ENCODE measurements at places on chromosomes 6 and 20.
A peak's percentile ranks its signal among the peaks of the same experiment; 100 is the strongest.

- DNase-seq, result no peak
Observed at GRCh38 chr6:28462401-28462800, 19.1 kb upstream of the ZSCAN23 start.

DNA sequence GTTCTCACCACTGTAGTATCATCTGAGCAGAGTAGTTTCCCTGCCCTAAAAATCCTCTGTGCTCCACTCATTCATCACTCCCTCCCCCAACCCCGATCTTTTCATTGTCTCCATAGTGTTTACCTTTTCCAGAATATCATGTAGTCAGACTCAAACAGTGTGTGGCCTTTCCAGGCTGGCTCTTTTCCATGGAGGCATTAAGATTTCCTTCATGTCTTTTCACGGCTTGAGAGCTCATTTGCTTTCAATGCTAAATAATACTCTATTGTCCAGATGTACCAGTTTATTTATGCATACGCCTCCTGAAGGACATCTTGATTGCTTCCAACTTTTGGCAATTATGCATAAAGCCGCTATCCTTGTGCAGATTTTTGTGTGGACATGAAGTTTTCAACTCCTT lies 235.8 kb downstream of the PHACTR1 start:
- DNase-seq, result no peak

DNA sequence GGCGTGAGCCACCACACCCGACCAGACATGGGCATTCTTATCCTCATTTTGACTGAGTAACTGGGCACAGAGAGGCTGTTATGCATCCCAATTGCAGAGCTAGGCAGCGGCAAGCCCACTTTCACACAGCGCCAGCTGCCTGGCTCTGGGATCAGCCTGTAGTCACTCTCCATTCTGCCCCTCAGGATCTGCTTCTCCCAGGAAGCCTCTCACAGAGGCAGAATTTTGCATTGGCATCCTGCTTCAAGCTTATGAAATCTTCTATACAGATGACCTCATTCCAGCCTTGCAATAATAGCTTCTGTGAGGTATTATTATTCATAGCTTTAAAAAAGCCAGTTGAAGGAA lies 37.0 kb upstream of the IER3 start:
- DNase-seq, result no peak

DNA sequence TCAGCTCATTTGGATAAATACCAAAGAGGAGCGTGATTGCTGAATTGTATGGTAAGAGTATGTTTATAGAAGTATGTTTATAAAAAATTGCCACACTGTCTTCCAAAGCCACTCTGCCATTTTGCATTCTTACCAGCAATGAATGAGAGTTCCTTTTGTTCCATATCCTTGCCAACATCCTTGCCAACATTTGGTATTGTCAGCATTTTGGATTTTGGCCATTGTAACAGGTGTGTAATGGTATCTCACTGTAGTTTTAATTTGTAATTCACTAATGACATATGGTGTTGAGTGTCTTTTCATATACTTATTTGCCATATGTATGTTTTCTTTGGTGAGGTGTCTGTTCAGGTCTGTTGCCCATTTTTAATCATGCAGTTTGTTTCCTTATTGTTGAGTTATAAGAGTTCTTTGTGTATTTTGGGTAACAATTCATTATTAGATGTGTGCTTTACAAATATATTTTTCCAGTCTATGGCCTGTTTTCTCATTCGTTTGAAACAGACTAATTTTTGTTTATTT lies 520.2 kb upstream of the SOX4 start:
- no peak for DNase-seq

- DNase-seq, result no peak
Observed at GRCh38 chr20:62892348-62893304, 31.0 kb upstream of the TCFL5 start.

DNA sequence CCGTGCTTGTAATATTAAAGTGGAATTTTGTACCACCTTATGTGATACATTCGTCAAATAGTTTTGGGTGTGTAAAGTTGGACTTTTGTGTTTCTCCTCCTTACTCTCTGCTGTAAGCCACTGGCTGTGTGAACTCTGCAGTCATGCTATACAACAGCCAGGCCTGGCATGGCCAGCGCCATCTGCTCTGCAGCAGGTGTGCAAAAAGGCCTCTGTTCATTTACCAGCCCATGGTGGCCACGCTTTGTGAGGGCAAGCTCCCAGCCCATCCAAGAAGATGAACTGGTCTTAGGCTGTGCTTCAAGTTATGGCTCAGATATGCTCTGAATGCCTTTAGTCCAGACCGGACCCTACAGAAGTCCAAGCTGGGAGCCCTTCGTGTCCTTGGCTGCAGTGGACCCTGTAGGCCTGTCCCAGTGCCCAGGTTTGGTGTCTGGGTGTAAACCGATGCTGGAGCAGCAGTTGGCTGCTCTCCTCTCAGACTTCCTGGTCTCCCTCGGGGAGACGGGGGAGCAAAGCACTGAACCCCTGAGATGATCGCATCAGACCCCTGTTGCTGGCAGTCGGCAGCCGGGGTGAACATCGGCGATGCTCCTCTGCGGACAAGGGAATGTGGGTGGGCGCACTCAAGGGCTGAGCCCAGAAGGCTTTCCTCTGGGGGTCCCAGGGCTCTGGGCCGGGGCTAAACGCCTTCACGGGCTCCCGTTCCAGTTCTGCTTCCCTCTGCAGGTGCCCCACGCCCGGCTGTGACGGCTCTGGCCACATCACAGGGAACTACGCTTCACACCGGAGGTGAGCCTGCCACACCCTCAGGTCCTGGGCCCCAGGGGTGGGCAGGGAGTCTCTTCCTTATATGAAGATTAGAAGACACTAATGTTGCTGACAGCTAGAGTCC lies 28.6 kb upstream of the PCMTD2 start:
- no peak for DNase-seq

- no peak for DNase-seq
Observed at GRCh38 chr20:40192081-40192480, 497.0 kb downstream of the MAFB start.

- no peak for DNase-seq
Observed at GRCh38 chr6:124298730-124299129, 495.1 kb downstream of the NKAIN2 start.

GRCh38 chr6:24584382-24584720 lies 61.6 kb downstream of the KIAA0319 start:
- DNase-seq, result no peak

DNA sequence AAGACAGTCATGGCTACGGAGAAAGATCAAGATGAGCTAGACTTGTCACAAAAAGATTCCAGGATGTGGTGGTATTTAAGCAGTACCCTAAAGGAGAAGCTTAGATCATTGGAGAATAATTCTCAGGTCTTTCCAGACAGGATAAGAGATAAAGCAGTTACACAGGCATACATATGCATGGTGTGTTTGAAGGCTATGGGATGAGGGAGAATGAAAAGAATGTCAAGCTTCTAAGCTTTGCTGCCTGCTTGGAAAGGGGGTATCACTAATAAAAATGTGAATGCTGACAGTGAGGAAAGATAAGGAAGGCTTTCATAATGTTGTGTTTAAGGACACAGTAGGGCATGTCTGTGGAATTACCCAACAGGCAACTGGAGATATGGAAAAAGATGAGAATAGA lies 28.1 kb downstream of the RWDD2A start:
- DNase-seq, result no peak

DNA sequence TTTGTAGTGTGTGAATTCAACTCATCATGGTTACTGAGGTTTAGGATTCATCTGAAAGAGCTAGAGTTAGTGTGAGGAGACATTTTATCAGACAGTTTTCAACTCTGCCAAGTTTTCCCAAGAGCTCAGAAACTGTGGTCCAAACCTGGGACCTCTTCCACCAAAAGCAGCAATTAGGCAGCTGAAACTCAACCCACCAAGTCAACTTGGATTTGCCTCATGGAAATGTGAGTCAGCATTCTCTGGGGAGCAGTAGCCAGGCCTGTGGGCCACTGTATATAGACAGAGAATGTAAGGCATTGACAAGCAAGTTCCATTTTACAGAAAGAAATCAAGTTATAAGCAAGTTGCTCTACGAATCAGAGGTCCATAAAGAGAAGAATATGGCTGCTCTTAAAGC lies 178.8 kb upstream of the HDDC2 start:
- peak; percentile 50 for DNase-seq

- no peak for DNase-seq
Observed at GRCh38 chr6:111231090-111231459, 143.8 kb downstream of the SLC16A10 start.

DNA sequence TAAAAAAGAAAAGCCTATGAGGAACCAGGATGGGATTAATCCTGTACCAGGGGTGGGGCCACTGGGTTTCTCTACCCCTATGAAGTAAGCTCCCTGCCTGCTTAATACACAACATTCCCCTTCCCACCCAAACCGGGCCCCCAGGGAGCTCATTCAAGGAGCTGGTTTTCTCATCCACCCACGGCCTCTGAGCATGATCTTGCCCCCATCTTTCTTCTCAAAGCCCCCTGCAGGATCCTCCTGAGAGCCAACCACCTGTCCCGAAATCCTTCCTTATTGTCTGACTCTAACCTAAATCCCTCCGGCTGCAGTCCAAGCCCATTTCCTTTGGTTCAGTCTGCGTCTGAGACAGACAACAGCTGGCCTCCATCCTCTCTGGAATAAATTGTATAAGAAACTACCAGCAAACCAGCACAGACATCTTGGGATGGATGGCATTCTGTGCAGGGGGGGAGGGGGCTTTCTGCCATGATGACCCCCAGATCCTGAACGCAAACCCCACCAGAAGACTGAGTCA lies 21.0 kb downstream of the KCNK5 start:
- no peak for DNase-seq

DNA sequence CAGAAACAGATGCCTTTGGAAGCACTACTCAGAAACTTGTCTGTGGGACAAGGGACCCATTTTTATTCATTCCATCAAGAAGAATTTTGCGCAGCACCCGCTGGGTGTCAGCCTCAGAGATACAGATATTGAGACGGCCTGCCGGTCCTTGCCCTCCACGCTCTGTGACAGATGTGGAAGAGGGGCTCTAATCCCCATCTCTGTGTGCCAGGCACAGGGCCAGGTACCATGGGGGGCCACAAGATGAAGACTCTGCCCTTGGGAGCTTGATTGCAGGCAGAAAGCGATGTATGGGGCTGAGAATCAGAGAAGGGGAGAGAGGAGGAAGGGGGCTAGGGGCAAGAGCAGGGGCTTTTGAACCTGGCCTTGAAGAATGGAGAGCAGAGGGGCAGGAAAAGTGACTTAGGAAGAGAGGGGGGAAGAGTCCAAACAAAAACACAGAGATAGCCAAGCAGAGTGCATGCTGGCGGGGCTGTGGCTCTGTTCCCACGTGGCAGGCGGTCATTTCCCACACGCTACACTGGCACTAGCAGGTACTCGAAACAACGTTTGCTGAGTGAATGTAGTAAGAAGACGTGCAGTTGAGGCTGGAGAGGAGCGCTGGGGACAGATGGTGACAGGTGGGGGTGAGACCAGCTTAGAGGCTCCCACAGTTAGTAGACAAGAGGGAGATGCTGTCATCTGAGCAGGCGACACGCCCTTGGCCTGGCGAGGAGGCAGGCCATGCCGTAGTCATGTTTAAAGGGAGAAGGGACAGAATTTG lies 170.3 kb upstream of the SNX9 start:
- no peak for DNase-seq

- DNase-seq, result no peak
Observed at GRCh38 chr20:21074605-21075336, 31.4 kb downstream of the LINC00237 start.

GRCh38 chr20:24686156-24686555 lies 216.7 kb downstream of the SYNDIG1 start:
- DNase-seq, result no peak

DNA sequence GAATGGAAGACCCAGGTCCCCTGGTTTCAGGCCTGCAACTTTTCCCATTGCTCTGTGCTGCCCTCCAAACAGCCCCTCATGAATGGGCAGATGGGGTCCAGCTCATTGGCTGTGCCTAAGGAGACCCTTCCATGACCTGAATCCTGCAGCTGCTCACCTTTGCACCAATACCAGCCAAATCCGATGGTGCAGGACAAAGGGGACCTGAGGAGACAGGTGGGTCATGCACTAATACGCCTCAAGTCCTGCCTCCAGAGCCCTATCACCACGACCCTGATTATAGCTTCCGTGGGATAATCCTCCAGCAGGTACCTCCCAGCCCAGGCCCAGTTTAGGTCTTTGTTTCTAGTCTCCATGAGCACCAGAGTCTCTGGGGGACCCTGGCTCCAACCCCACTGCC lies 16.8 kb downstream of the TREM1 start:
- DNase-seq, result no peak

GRCh38 chr6:170093658-170094596 lies 197.0 kb downstream of the DLL1 start:
- DNase-seq, result no peak

DNA sequence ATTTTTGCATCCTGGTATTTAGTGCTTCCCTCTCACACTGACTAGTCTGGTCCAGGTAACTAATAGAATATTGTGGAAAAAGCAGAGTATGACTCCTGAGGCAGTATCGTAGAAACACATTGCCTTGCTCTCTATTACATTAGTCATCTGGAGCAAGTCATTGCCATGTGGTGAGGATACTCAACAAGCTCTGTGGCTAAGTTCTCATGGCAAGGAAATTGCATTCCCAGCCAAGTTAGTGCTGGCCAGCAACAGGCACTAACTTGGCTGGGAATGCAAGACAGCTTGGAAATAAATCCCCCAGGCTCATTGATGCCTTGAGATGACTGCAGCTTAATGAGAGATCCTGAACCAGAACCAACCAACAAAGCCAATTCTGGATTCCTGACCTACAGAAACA lies 39.7 kb upstream of the HTR1B start:
- DNase-seq, result peak; percentile 4
